ENCODE measurements at places on chromosomes 2 and 18.

DNA sequence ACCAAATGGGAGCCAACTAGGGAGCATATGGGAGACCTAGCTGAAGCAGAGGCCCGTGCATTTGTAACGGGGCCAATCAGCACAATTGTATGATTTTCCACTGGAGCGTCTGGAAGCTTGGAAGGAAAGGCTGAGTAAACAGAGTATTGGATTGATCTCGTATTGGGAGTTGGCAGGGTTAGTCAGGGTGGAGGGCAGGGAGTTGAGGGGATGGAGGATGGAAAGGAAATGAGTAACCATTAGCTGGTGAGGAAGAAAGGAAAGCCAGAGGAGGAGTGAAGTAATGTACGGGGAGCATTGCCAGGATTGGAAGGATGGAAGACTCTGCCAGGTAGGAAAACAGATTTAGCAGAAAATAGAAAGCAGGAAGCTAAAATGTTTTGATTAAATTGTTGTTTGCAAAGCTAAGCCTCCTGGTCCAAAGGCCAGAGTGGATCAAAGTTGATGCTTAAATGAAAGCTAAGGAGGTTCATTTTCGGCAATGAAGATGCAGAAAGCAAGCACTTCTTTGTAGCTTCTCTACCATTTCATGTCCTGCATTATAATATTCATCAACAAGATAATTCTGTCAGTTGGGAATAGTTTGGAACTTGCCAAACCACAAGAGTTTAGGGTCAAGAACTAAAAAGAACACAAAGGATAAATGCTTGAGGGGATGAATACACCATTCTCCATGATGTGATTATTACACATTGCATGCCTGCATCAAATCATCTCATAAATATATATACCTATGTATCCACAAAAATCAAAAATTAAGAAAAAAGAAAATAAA is 75.6 kb upstream of the TTN start:
- DNase-seq = no peak

GRCh38 chr2:74233648-74234047 is 35.2 kb downstream of the MTHFD2 start:
- DNase-seq = no peak

GRCh38 chr2:98399140-98399539 is 45.5 kb upstream of the INPP4A start:
- no peak for DNase-seq

DNA sequence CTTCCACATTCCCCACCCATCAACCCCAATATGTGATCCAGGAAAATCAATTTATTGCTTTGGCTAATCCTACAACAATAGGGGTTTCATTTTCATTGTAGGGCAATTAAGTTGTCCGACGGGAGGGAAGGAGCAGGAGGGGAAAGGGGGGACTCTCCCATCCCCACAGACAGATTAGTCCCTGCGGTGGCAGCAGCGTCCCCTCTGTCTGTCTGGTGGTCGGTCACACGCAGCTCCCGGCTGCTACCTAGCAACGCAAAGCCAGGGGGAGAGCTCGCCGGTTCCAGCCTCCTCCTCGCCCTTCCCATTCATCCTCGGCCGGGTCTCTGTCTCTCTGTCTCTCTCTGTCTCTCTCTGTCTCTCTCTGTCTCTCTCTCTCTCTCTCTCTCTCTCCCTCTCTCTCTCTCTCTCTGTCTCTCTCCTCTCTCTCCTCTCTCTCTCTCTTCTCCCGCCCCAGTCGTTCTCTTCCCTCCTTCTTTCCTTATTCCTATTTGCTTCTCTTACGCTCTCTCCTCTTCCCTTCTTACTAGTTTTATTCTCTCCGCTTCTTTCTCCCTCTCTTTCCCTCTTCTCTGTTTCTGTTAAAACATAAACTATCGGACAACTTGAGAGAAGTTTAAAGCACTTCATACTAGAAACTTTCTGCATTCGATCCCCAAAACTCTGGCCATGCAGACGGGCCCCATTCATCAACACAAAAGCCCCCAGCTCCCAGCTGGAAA is 1.2 kb downstream of the LRP2 start:
- DNase-seq = no peak

DNA sequence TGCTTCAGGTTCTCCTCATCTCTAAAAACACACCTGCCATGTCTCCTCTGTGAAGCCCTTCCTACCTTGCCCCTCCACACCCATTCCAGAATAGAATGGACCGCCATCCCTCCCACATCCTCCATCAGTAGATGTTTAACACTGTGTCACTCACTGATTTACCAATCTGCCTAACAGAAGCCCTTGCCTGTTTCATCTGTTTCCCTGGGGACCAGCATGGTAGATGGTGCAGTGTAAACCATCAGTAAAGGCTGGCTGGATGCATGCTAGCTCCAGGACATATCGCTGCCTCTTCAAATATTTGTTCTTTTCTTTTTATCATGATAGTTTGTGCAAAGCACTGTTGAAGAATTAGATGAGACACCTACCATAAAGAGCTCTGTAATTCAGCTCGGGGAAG is 271.4 kb downstream of the PIEZO2 start:
- DNase-seq = no peak

DNA sequence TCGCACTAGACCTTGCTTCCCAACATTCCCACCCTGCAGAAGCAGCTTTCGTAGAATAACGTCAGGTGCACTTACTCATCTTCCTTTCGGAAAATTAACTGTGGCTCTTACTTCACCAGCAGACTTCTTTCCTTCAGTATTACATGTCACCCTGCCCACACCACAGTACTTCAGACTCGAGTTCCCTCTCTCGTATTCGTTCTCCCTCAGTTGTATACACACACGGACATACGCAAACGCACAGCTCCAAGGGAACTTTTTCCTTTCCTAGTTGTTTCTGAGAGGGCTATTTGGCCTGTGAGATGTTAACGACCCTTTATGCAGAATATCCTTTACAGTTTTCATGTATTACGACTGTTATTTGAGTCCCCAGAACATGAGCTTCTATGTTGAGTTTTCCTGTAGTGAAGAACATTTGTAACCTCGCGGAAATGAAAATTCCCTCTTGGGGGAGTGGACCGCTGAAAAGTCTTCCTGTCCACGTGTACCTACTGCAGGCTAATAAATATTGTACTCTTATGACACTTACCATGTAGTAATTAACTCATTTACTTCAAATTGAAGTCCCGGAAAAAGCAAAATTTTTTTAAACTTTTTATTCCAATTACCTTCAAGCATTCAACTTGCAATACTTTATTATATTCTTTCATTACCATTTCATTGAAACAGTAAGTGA is 908 bp downstream of the ERLEC1 start:
- no peak for DNase-seq

- DNase-seq = no peak
These were observed 1700.5 kb upstream of the TMEFF2 start for GRCh38 chr2:193895226-193895625.

- DNase-seq = no peak
These were observed 3.7 kb downstream of the FBXO48 start for GRCh38 chr2:68463287-68463877.

DNA sequence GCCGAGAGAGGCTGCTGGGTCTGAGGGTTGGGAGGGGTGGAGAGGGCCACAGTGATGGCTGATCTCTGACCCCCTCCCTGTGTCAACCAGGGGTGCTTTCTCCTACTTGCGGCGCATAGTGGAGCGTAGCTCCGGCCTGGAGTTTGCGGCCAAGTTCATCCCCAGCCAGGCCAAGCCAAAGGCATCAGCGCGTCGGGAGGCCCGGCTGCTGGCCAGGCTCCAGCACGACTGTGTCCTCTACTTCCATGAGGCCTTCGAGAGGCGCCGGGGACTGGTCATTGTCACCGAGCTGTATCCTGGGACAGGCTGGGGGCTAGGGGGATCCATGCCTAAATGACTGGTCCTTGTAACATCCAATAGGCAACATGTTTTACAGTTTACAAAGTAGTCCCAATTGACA is 20.9 kb upstream of the GMPPA start:
- no peak for DNase-seq

- peak; percentile 69 for DNase-seq
These were observed 2.5 kb upstream of the CNDP2 start for GRCh38 chr18:74493689-74494088.

- no peak for DNase-seq
These were observed 802 bp upstream of the SAP130 start for GRCh38 chr2:128028668-128029054.

DNA sequence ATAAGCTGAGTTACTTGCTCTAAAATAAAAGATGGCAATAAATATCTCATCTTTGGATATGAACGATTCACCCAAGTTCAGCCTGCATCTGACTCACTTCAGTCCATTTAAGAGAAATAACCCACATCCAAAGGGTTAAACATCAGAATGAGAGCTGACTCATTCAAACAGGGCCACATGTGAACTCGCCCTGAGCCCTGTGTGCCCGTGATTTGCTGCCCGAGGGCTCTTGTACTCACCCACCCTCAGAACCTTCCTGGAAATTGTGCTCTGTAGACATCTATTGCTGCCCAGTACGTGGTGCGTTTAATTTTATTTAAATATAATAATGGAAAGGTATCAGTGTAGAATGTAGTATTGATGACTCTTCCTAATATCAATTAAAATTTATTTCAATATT is 66.9 kb upstream of the RBM44 start:
- no peak for DNase-seq

GRCh38 chr2:169746240-169746639 is 12.6 kb downstream of the KLHL23 start:
- DNase-seq = no peak

DNA sequence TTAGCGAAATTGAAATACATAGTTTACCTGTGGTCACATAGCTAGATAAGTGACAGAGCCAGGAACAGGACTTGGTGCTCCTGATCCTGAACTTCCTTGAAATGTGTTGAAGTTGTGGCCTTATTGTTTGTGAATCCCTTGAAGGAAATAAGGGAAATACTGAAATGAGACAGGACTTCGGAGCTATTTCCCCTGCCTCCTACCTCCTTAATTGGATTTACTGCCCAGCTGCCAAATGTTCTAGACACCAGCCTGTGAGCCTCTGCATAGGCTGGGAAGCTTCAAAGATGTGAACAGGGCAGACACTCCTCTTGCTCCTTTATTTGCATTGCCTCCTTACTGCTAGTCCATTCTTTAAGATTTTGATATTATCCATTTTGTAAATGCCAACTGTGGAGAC is 135.2 kb downstream of the PRPF40A start:
- DNase-seq = no peak

DNA sequence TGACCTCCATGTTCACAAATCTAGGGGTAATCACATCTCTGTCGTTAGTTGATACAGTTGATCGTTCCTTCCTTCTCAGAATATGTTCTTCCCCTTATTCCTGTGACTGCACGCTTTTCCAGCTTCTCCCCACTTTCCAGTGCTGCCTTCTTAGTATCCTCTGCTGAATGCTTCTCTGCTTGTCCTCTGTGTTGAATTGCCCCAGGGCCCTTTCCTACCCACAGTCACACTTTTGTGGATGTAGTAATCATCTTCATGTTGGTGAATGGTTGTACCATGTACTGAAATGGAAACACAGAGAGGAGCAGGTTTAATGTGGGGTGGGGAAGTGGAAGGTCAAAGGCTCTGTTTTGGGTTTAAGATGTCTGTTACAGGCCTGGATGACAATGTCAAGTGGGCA is 47.2 kb downstream of the EML6 start:
- no peak for DNase-seq

- DNase-seq = no peak
These were observed 13.1 kb downstream of the PIEZO2 start for GRCh38 chr18:11136241-11136640.

DNA sequence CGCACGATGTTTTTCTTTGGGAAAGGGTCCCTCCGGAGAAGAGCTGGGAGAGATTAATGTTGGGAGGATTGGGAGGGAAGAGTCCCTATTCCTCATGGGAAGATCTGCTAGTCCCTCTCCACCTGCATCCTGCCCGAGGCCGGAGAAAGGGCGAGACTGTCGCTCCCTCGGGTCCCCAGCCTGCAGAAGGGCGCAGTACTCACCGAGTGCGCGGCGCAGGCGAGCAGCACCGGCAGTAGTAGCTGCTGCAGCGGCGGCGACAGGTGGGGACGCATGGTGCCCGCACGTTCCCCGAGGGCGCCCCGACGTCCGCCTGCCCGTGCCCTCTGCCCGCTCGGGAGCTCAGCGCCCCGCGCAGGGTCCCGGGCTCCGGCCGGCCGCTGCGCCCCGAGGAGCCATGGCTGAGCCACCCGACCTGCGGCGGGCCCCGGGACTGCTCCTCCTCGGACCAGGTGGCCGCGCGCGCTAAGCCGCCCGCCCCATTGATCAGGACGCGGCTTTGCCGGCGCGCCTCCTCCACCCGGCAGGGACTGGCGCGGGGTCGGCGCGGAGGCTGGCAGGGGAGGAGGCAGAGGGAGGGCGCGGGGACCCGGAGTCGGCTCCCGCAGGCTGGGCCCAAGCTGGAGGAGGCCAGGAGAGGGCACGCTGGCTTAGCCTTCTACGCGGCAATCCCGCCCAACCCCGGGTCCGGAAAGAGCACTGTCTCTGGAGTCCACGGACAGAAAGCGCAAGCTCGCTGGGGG is at the start of gene SCTR:
Gene SCTR (minus strand): TSS at position 532 of the 743 bp plus-strand sequence. CDS start 257 bp downstream, at position 275.
- DNase-seq = no peak

- DNase-seq = no peak
These were observed 99.4 kb downstream of the CBLN2 start for GRCh38 chr18:72444798-72445155.

GRCh38 chr2:164913640-164914350 is 41.5 kb downstream of the SLC38A11 start:
- DNase-seq = no peak

- DNase-seq = no peak
These were observed 2.3 kb downstream of the ASAP2 start for GRCh38 chr2:9208875-9209274.

DNA sequence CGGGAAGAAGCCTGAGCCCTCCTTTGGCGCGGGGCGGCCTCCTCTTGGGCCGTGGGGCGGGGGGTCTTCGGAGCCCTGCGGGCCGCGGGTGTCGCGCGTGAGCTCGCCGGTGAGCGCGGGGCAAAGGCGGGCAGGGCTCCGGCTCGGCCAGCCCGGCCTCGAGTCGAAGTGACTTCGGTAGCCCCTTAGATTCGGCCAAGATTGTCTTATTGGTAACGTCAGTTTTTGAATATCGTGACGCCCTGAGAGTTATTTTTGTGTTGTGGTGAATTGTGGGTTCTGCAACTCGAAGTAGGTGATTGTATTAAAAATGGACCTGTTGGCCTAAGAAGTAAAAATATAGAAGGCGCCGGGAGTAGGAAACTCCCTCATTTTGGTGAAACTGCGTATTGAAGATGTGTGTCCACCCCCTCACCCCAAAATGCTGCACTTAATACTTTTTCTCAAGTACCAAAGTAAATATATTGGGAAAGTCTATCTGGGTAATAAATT is 669 bp downstream of the MARCHF7 start:
- DNase-seq = no peak

Data from stimulated activated naive CD4-positive, alpha-beta T cell (primary cell).